ENCODE measurements at places on chromosomes 5 and 9. TPM values are rescaled to one million over a fixed set of nuclear protein-coding genes. Genes with fewer than 3 reads are reported as not detected.

Gene EQTN
- total RNA-seq = not detected

Gene GPR150
- total RNA-seq = 0.05 TPM

Gene LRRC14B
- total RNA-seq = not detected

Gene PCDHGA10
- 6.0 TPM for total RNA-seq

Gene ORM1
- not detected for total RNA-seq

Gene PCAT7
- total RNA-seq = not detected

Gene CNTNAP3B
- total RNA-seq = 87.2 TPM

Gene OR1Q1
- not detected for total RNA-seq

Gene ORM2
- total RNA-seq = not detected

Gene SLC31A2
- total RNA-seq = 7.3 TPM

Gene KCNIP1
- total RNA-seq = 20.8 TPM

Gene GABRA1
- not detected for total RNA-seq

Gene FOXD4L6
- under 0.01 TPM for total RNA-seq

Gene DMRT3
- not detected for total RNA-seq

Gene GABRP
- 0.51 TPM for total RNA-seq

Gene C1QTNF3
- total RNA-seq = 0.51 TPM

Gene PCA3
- total RNA-seq = under 0.01 TPM
